Cardiac atrium fibroblast (primary cell): ENCODE measurements at places on chromosomes 6 and 20. TPM values are rescaled to one million over a fixed set of nuclear protein-coding genes. Genes with fewer than 3 reads are reported as not detected.

The SASH1 gene
- total RNA-seq, result 27.8 and 30.1 TPM in 2 replicates

The CLPSL1 gene
- total RNA-seq, result not detected in 2 replicates

The MMP24 gene
- 0.16 and 0.18 TPM in 2 replicates for total RNA-seq

The MGME1 gene
- 2.5 and 7.0 TPM in 2 replicates for total RNA-seq

The NQO2 gene
- 30.1 and 49.6 TPM in 2 replicates for total RNA-seq
